ENCODE measurements at places on chromosomes 3 and 15.

GRCh38 chr3:152300029-152300731, 31.5 kb downstream of the MBNL1 start:
- no peak for DNase-seq

- DNase-seq = no peak
Measured at GRCh38 chr3:115651087-115651486, 27.8 kb downstream of the GAP43 start.

DNA sequence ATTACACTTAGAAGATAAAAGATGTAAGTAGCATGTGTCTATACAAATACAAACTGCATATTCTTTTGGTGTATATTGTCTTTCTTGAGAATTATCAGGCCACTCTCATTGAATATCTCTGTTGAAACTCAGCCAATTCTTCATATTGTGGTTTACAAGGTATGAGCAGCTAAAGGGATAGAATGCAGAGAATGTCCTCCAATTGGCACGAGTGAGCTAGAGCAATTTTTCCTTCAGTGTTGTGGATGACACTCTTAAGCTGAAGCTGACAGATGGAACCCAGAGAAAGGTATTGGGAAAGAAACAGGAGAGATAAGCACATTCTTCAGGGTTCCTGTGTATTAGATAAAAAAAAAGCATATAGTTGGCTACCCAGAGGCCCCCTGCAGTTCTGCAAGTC, 453.1 kb downstream of the EPHA3 start:
- DNase-seq = no peak

DNA sequence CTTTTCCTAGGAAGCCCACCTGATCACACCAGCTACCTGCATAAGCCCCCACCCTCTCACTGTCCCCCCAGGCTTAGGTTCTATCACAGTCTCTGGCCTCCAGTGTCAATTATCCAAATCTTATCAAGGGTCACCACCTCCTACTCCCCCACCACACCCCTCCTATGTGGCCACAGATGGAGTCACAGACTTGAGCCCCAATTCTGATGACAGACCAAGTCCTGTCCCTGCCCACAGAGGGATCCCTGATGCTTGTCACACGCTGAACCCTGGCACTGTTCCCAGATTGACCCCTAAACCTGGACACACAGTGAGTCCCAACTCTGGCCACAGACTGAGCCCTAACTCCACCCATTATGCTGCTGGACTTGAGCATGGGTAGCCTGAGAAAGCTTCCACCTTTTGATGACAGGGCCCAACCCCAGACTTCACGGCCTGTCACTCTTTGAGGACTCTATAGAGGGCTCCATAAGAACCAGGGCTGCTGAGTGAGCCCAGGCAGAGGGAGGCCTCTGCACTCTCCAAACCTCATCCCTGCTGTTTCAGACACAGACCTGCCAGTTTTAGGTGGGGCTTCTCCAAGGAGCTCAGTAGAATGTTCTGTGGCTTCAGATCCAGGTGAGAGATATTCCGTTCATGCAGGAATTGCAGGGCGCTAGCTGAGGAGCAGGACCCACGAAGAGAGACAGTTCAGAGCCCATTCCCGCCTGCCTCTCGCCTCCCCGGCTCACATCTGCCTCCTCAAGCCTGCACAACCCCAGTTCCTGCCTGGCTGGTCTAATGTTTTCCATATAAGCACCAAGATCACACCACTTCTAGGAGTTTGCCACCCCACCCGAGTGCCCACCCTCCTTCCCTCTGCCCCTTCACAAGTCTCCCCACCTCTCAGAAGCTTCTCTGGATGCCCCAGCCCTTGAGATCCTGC, 1.8 kb downstream of the ULK3 start:
- no peak for DNase-seq

- no peak for DNase-seq
Measured at GRCh38 chr15:28913171-28913765, 27.5 kb downstream of the APBA2 start.

DNA sequence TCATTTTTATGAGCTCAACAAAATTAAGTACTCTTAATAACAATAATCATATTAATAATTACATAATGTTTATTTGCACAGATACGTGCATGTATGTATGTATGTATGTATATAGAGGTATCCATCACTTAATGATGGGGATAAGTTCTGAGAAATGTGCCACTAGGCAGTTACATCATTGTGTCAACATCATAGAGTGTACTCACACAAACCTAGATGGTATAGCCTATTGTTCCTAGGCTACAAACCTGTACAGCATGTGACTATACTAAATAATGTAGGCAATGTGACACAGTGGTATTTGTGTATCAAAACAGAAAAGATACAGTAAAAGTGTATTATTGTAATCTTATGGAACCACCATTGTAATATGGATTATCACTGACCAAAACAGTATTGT, 874.7 kb upstream of the GBE1 start:
- no peak for DNase-seq

DNA sequence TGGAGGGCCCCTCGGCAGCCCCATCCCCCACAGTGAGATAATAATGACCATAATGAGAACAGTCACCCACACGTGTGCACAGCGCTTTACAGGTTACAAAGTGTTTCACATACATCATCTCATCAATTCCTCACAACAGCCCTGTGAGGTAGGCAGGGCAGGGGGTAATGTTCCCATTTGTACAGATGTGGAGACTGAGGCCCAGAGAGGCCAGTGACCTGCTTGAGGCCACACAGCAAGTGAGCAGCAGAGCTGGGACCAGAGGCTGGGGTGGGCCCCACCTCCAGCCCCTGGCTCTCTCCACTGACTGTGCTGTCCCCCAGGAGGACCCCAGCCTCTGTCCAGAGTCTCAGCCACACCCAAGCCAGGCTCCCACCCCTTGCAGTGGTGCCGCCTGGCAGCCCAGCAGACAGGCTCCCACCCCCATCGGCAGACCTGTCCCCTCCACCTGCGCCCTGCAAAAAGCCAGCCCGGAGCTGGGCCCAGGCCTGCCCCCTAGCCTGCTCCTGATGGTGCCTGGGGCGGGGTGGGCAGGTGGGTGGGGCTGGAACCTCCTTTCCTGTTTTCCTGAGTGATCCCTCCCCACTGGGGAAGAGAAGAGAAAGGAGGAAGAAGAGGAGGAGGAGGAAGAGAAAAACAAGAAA, 19.6 kb downstream of the LINGO1 start:
- no peak for DNase-seq

Data from activated CD8-positive, alpha-beta memory T cell treated with anti-CD3 and anti-CD28 coated beads for 24 hours (primary cell).